Stimulated activated CD4-positive, alpha-beta T cell treated with anti-CD3 and anti-CD28 coated beads, Interleukin-2, amount 100 ng/mL, for 4 hours (primary cell): ENCODE measurements at places on chromosomes 7 and 10.

- DNase-seq = no peak
These were observed 287.6 kb downstream of the TWIST1 start for GRCh38 chr7:18829858-18830285.

DNA sequence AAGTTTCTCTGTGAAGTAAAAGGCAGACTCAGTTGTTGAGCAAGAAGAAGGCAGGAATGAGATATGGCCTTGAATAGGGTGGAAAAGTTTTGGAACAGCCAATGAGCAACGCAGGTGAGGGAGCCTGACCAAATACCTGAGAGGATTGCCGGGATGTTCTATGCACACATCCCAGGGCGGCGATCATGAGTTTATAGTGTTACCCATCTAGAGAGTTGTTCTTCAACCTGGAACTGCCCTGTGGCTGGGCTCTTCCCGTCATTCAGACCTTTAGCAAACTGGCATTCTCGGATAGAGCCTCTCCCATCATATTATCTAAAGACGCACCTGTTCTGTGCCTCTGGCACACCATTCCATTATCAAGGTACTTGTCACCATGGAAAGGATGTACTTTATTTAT is 103.0 kb upstream of the KIF5B start:
- no peak for DNase-seq

GRCh38 chr10:87551326-87551725 is 46.6 kb downstream of the MINPP1 start:
- no peak for DNase-seq

DNA sequence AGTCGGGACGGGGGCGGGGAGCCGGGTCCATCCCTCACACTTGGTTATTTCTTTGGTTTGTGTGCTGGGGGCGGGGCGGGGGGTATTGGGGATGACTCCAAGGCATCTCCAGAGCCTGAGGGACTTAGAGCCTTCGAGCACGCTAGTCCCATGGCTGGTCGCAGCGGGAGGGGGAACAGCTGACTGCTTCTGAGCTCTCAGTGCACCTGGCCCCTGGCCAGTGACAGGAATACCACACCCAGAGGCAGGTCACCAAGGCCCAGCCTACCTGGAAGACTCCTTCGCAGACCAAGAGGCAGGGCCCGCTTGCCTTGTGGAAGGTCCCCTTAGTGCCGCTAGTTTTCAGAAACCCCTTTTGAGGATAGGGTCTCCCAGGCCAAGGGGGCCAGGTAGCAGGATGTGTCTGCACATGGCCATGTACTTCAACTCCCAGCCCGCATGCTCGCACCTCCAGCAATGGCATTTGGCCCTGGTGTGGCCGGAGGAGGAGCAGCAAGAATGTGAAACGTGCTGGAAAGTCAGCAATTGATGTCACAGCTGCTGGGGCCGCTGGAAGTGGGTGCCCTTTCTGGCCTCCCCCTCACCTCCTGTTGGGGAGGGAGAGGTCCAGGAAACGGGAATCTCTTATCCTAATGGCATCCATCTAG is 40.3 kb downstream of the AGAP3 start:
- no peak for DNase-seq

DNA sequence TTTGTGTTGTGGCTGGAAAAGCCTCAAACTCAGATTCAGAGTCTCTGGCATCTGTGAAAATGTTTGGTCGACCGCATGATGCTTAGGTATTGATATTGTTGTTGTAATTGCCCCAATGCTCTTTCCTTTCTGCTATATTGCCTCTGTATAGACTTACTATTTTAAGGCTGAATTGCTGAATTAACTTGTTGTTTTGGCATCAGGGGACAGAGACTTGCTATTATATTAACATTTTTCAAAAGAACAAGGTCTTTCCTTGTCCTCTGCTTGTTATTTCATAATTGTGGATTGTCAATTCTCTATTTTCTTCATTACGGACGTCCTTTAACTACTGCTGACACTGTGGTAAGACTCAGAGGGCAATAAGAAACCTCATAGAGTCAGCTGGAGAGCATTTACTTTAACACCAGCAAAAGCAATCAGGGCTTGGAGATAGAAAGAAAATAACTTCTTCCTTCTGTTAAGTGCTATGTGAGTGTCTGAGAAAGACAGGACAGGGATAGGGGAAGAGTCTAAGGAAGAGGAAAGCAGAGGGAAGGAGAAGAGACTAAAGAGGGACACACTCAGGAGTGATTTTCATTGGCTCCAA is 17.6 kb downstream of the CPED1 start:
- DNase-seq = no peak

DNA sequence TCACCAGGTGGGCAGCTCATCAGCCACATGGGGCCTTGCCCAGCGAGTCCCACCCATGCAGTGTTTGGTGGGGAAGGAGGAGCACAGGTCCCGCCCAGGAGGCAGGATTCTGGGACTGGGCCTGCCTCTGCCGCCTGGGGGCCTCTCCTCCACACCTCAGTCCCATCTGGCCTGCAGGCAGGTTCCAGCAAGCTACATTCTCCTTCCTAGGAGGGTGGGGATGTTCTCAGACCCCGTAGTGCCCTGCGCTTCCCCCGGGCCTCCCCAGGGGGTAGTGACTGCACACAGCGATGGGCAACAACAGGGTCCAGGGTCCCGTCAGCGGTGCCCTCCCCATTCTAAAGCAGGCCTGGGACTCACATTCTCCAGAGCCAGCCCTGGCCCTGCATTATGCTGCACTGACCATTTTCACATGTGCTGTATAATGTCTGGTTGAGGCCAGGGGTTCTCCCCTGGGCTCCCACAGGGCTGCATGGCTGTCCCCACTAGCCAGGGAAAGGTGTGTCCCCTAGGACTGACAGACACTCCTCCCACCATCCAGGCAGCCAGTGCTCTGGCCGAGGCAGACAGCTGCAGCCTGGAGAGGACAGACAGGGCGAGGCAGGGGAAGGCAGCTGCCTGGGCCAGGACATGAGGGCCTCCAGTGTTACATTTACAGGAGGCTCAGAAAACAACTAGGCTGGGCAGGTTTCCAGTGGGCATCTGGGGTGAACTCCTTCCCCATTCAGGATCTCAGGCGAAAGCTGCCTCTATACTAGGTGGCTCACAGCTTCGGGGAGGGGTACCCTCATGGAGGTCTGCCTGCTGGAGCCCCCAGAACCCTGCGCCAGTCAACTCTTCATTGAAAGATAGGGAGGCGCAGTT is 9.3 kb downstream of the RASGEF1A start:
- no peak for DNase-seq

DNA sequence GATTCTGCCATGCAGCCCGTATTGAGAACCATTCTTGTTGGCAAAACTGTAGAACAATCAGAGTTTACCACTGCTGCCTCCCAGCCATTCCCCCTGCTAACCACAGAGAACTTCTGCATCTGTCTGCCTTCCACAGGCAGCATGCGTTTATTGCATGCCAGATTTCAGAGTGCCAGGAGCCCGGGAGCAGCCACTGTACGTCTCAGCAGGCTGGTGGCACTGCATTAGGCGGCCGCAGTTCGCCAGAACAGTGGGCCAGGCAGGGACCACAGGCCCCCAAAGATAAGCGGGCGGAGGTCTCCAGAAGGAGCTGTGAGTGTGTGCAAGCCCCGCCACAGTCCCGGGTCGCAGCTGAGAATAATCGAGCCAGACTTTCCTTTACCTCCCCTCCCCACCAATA is 31.8 kb downstream of the ZNF467 start:
- no peak for DNase-seq

- no peak for DNase-seq
These were observed 229.8 kb upstream of the PODXL start for GRCh38 chr7:131786204-131786603.

- no peak for DNase-seq
These were observed 654 bp downstream of the MUC3A start for GRCh38 chr7:100949933-100950443.

DNA sequence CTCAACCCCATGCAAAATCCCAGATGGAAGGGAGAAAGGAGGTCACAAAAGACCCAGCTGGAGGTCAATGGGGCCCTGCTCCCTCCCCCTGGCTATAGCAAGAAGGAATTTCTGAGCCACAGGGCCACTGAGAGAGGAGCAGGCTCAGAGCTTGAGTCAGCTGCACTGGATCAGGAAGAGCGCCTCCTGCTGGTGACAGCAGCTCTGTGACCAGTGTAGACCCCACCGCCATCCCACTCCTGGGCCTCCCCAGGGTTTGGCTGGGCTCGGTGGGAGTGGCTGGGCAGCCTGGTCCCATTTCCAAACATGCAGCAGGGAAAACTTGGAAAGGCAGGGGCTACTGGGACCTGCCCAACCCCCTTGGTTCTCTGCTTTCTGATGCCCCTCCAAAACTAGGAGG is 31.5 kb upstream of the PRLHR start:
- no peak for DNase-seq

DNA sequence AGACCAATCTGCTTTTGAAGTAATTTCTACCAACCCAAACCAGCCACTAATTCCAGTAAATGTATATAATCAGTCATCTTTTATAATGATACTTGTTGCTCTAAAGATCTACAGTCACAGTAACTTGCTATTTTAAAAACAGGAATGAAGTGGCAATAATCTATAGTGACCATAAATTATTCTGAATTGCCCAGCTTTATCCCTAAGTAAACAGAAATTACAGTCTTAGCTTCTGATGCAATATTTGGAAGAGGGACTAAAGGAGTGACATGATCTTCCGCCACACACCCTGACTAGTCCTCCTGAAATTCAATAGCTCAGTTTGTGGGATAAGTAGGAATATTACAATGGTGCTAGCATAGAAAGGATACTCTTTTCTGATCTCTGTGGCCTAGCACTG is 96.1 kb downstream of the ATE1 start:
- no peak for DNase-seq

DNA sequence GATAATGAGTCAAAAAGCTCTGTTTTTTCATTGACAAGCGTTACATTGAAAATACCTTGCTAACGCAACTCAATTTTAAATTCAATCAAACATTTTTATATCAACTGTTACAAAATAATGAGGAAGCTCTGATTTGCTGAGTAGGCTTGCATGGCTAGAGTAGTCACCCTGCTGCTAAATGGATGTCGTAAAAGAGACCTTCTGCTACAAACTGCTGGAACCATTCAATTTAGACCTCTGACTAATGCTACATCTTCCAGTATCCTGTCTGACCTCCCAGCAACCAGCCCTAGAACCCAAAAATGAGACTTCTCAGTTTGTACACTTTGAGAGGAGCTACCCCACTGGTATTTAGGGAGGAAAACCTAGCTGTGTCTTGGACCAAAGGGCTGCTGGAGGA is 84.0 kb upstream of the ELMO1 start:
- no peak for DNase-seq

- DNase-seq = no peak
These were observed 64.0 kb upstream of the TRIM8 start for GRCh38 chr10:102580230-102580629.

DNA sequence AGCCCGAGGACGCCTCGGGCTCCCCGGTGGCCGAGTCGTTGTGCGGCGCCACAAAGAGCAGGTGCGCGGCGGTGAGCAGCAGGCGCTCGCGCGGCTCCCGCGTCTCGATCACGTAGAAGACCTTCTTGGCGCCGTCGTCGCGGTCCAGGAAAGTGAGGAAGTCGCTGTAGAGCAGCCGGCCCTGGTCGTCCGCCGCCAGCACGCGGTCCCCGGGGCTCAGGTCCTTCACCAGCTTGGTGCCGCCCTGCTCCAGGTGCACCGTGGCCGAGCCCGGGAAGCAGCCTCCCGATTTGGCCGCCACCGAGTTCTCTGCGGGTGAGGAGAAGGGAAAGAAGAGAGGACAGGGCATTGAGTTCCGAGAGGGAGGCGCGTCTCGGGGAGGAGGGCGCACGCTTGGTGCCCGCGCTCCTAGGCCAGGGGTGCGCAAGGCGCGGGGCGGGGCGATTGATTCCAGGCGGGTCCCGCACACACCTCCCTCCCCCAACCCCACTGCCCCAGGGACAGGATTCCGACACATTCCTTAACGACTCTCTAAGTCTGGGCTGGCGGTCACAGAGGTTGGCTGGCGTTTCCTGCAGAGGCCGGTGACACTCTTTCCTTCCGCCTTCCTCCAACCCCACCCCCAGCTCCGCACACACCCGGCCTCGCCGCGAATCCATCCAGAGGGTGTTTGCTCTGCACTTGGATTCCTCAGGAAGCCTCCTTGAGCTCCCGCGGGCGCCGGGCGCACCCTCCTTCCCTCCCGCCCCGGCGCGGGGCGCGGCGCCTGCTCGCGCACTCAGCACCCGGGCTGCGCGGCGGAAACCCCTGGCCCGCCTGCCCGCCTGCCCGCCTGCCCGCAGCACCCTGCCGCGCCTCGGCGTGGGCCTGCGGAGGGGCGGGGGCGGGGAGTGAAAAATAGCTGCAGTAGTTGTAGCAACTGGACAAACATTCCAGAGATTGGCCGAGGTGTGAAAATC is 8.6 kb downstream of the SHH start:
- DNase-seq = no peak

DNA sequence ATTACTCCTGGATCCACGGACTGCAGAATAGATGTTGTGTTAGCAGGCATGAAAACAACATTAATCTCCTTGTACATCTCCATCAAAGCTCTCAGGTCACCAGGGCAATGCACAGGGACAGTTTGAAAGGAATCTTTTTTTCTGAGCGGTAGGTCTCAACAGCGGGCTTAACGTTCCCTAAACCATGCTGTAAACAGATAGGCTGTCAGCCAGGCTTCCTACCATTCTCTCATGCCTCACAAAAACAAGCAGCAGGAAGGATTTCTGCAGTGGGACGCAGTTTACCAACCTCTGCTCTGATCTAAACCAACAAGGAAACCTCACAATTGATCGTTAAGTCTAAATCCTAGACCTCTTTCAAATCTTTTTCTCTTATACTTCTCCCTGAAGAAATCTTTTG is 50.8 kb downstream of the CNOT4 start:
- DNase-seq = no peak

- no peak for DNase-seq
These were observed 273.7 kb downstream of the PTPRN2 start for GRCh38 chr7:158313931-158314330.

- DNase-seq = no peak
These were observed 17.6 kb upstream of the FLNC start for GRCh38 chr7:128812514-128813168.

GRCh38 chr10:86258499-86258898 is 108.1 kb downstream of the GRID1 start:
- no peak for DNase-seq

GRCh38 chr10:131698986-131699385 is 201.8 kb upstream of the PPP2R2D start:
- DNase-seq = no peak

DNA sequence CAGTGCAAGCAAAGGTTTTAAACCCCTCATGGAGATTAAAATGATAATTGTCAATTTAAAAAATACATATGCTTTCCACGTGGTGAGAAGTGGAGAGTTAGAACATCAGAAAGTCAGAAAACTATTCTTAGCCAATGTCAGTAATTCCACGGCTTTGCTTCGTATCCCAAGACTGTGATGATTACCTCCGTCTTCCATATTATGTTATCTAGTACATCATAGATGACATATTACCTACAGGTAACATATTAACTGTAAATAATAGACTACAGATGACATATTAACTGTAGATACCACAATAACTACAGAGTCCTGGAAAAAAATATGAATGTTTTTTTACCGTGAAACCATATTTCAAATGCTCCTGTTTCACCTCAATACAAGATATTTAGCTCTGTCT is 579.4 kb upstream of the PFKP start:
- DNase-seq = no peak

GRCh38 chr7:66429498-66430163 is 199.1 kb upstream of the KCTD7 start:
- no peak for DNase-seq
